ENCODE measurements at places on chromosomes 12 and 14. TPM values are rescaled to one million over a fixed set of nuclear protein-coding genes. Genes with fewer than 3 reads are reported as not detected.

Gene GALNT8
- 0.18 TPM for total RNA-seq

Gene C12orf42
- total RNA-seq, result not detected

Gene RNASE4
- 29.1 TPM for total RNA-seq

Gene KCNA5
- not detected for total RNA-seq

Gene CD163L1
- total RNA-seq, result 0.28 TPM

Gene LTA4H
- total RNA-seq, result 79.5 TPM

Gene ASCL1
- not detected for total RNA-seq

Gene GAS2L3
- 6.3 TPM for total RNA-seq

Gene ST8SIA1
- total RNA-seq, result 0.65 TPM

Gene TPH2
- not detected for total RNA-seq

Gene NPAS3
- total RNA-seq, result 0.28 TPM

Gene CISTR
- not detected for total RNA-seq

Gene FGF23
- total RNA-seq, result not detected

Gene EXOC3L4
- total RNA-seq, result 1.6 TPM

Gene THTPA
- total RNA-seq, result 12.5 TPM
